ENCODE measurements at places on chromosomes 16 and 17.
A peak's percentile ranks its signal among the peaks of the same experiment; 100 is the strongest.

DNA sequence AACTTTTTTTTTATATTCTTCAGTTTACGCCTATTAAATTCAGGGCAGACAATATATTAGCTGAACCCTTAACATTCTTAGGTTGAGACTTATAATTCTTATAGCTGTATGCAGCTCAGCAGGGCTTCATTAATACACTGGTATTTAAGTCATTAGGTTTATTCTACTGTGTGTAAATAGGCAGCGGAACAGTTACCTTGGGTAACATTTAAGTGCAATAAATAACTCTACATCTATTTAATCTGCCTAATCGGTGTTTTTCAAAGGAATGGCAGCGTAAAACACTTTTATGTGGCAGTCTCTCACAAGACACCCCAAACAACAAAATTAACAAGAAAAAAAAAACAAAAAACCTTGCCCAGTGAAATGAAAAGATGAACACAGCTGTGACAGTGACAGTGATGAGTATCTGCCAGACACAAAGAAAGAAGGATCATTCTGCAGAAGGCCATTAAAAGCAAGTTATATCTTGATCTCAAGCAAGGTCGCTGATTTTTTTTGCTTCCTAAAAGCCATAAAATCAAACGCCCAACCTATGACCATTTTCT is 32.6 kb downstream of the KCNJ2 start:
- no peak for DNase-seq

DNA sequence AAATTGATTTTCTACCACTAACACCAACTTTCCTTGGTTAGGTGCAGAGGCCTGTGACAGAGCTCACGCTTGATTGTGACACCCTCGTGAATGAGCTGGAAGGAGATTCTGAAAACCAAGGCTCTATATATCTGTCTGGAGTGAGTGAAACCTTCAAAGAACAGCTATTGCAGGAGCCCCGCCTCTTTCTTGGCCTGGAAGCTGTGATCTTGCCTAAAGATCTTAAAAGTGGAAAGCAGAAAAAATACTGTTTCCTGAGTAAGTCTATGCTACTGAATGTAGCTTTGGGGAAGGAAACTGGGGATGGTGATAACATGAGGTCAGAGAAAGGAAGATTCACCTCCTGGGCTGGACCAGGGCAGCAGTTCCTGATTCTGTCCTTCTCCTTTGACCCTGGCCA is 38.3 kb downstream of the REXO5 start:
- no peak for DNase-seq

GRCh38 chr17:37360632-37361031 is 15.2 kb upstream of the C17orf78 start:
- no peak for DNase-seq

DNA sequence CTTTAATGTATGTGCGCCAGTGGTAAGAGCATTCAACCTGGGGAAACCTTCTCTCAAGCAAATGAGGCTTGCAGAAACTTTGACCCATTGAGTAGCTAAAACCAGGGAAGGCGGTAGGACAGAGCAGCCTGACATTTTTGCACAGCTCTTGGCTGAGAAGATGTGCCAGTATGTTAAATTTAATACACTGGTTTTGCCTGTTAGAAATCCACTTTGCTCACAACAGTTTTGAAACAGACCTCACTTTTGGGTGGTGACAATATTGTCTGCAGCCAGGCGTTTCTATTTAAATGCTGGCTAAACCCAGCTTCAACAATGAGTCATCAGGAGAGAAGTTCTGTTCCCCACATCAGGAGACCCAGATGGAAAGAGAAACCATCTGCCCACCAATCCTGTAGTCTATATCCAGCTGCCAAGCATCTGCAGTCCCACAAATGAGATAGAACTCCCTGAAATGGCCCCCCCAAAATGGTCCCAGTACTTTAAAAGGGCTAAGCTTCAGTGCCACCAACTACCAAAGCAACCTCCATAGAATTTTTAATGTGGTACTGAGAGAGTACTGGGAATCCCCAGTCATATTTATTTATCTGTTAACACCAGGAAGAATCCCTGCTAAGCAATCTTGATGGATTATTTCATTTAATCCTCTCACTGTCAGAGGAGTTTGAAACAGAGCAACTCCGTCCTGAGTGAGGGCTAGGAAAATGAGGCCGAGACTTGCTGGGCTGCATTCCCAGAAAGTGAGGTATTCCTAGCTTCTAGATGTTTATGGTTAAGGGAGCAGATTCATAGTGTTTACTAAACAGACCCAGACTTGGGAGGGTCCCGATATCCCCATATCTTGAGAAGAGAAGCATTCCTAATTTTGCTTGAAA is 29.0 kb upstream of the CLEC3A start:
- no peak for DNase-seq

GRCh38 chr16:68704232-68704867 is 32.7 kb upstream of the CDH1 start:
- peak; percentile 79 for DNase-seq

GRCh38 chr17:45940293-45940692 is 45.9 kb downstream of the MAPT start:
- DNase-seq = no peak

GRCh38 chr17:77441130-77441920 is 300.6 kb downstream of the SEC14L1 start:
- DNase-seq = no peak

GRCh38 chr17:44229090-44229489 is 9.6 kb upstream of the UBTF start:
- no peak for DNase-seq

- no peak for DNase-seq
These were observed 25.4 kb upstream of the GUCY2D start for GRCh38 chr17:7977039-7977438.

DNA sequence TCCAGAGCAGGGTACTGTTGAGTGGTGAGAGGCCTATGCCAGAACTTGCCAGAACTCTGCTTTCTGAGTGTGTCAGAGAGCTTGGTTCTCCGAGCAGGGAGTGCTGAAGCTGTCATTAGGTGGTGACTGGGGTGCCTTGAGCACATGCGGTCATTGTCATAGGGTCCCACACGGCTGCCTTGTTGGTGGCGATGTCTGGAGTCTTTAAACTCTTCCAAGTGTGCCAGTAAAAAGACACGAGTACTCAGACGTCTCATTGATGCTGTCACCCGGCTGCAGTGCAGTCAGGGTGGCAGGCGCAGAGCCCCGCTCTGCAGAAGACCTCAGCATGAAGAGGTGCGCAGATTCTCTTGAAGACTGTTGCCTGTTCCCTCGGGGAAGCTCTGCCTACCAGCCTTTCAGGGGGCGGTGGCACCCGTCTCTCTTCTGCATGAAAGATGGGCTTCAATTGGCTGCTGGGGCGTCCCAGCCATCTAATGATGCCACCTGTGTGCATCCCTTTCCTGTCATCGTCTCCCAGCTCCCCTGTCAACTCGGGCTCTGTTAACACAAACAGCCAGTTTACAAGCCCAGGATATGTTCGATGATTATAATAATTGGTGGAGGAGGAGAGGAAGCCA is 58.3 kb downstream of the NKD1 start:
- no peak for DNase-seq

DNA sequence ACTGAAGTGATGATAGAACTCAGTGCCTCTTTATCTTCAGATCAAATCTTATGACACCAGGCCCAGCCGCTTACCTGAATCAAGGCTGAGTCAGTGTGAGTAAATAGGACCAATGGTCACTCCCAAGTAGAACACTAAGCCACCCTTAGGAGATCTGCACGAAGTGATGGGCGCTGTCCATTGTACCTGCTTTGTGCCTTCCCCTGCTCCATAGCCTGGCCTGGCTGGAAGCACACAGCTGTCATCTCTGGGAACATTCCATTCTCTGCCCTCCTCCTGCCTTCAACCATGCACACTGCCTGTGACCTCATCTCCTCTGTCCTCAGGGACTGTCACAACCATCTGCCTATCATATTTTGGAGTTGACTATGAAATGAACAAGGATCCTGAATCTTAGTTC is 279.5 kb upstream of the ASIC2 start:
- no peak for DNase-seq

DNA sequence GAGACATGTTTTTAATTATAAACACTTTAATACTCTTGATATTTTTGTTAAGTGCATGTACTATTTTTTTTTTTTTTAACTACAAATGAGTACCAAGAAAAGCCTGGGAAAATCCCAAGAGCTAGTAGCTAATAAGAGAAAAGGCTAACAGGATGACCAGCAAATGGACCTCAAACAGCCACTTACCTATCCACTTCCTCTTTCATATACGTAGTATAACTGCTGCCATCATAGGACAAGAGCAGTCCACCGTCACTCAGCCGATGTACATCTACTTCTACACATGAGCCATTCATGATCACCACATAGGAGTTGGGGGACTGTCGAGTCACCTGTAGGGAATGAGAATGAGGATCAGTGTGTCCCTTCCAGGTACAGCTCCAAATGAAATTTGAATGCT is 128.0 kb upstream of the C17orf78 start:
- DNase-seq = no peak

DNA sequence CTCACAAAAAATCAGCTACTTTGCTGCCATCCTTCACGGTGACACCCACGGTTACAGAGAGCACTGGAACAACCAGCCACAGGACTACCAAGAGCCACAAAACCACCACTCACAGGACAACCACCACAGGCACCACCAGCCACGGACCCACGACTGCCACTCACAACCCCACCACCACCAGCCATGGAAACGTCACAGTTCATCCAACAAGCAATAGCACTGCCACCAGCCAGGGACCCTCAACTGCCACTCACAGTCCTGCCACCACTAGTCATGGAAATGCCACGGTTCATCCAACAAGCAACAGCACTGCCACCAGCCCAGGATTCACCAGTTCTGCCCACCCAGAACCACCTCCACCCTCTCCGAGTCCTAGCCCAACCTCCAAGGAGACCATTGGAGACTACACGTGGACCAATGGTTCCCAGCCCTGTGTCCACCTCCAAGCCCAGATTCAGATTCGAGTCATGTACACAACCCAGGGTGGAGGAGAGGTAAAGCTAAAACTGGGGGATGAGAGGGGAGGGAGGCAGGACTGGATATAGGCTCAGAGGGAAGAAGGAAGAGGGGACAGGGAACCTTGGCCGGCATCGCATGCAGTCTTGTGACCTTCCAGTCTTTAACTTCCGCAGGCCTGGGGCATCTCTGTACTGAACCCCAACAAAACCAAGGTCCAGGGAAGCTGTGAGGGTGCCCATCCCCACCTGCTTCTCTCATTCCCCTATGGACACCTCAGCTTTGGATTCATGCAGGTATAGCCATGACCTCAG is 581 bp downstream of the CD68 start:
- DNase-seq = no peak

DNA sequence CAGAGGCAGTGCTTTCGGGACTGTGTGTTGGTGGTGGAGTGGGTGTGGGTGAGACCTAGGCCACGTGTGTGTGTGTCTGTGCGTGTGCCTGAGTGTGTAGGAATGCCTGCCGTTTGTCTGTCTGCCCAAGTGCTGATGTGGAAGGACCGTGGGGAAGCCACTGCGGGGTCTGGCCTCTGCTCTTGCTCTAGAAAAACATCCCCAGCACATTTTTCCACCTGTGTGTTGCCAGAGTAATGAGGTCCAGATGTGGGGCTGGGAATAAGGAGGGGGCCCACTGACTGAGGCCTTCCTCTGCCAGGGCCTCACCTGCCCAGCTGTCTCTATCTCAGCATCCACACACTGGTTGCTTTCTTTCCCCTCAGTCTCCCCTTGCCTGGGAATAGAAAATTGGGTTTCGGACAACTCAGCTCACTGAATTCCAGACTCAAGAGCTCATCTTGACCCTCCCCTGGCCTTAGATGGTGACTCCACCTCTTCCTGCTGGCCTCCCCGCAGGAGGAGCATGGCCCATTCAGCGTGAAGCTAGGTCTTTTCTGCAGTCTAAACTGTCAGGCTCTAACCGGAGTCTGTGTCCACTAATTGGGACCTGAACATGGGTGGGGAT is 7.6 kb downstream of the SGCA start:
- DNase-seq = peak; percentile 88

DNA sequence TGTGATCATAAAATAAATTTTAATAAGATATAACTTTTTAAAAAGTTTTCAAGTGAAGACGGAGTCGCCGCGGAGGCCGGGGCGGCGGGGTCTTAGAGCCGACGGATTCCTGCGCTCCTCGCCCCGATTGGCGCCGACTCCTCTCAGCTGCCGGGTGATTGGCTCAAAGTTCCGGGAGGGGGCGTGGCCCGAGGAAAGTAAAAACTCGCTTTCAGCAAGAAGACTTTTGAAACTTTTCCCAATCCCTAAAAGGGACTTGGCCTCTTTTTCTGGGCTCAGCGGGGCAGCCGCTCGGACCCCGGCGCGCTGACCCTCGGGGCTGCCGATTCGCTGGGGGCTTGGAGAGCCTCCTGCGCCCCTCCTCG is at the start of gene FOXC2:
FOXC2 (plus strand) TSS at position 229 of the 365 bp plus-strand sequence. CDS start 507 bp downstream, outside the sequence.
- DNase-seq = peak; percentile 88
